ENCODE measurements at places on chromosomes 16 and 17. TPM values are rescaled to one million over a fixed set of nuclear protein-coding genes. Genes with fewer than 3 reads are reported as not detected.
A peak's percentile ranks its signal among the peaks of the same experiment; 100 is the strongest.

DNA sequence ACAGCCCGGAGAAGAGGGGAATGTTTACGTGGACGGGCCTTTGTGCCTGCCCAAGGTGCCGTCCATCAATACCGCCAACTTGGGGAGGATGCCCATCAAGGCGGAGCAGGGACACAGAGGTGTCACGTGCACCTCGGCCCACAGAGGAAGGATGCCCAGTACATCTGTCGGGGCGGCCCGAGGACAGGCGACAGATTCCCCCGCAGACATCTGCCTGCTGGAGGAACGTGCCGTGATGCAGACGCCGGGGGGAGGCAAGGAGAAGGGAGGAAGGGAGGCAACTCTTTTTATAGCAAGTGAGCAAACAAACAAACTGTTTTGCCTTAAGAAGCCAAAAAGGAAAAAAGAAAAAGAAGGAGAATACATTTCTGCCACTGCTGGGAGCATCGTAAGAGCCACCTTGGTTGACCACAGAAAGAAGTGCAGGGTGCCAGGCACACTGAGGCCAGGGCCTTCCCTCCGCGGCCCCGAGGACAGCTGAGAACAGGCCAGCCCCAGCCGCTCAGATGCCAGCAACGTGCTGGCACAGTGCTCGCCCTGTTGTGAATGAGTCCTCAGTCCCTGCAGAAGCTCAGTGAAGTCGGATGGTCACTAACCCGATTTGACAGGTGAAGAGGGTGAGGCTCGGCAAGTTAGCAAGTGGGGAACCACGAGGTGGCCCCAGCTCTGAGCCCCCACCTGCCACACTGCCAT is 146.4 kb downstream of the RBFOX3 start:
- no peak for DNase-seq
- no peak overlapping the region for H3K27ac ChIP-seq
- no peaks in the 10 kb centered on the region for H3K27me3 ChIP-seq

Gene RNF157
- total RNA-seq: 0.83 TPM

GRCh38 chr16:31464348-31464769 is 5.1 kb downstream of the ARMC5 start:
- DNase-seq: no peak
- H3K4me3 ChIP-seq: no peak overlapping the region
- no peaks in the 10 kb centered on the region for H3K4me1 ChIP-seq

Gene ARMC7
- 1.8 TPM for total RNA-seq

GRCh38 chr17:42248351-42249179 is 27.6 kb downstream of the STAT5B start:
- H3K27me3 ChIP-seq: no peaks in the 10 kb centered on the region
- H3K4me1 ChIP-seq: peaks cover 2% of the 10 kb centered on the region
- peak overlapping the region; percentile 29 for H3K27ac ChIP-seq
- no peaks in the 10 kb centered on the region for H3K36me3 ChIP-seq

DNA sequence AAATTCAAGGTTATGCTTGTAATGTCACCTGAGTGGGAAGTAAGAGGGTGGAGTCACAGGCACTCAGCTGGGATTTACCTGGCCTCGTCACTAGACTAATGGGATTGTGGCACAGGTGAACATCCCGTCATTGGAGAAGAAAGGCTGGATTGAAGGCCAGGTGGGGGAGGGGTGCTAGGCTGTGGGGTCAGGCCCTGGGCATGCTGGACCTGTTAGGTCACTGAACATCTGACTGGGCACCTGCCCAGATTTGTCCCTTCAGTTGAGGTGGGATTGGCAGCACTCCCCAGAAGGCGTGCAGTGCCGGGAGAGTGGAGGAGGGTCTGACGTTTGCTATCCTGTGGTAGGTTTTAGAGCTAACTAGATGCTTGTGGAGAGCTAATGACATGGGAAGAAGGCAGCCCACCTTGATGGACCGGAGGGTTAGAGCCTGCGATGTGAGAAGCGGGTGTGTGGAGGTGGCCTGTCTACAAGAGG is 161.5 kb upstream of the ZNF267 start:
- H3K4me3 ChIP-seq: no peak overlapping the region
- peaks cover 17% of the 10 kb centered on the region for H3K36me3 ChIP-seq
- H3K27ac ChIP-seq: no peak overlapping the region
- DNase-seq: no peak
- peaks cover 6% of the 10 kb centered on the region for H3K4me1 ChIP-seq

Gene CACNA1H
- 1.6 TPM for total RNA-seq

DNA sequence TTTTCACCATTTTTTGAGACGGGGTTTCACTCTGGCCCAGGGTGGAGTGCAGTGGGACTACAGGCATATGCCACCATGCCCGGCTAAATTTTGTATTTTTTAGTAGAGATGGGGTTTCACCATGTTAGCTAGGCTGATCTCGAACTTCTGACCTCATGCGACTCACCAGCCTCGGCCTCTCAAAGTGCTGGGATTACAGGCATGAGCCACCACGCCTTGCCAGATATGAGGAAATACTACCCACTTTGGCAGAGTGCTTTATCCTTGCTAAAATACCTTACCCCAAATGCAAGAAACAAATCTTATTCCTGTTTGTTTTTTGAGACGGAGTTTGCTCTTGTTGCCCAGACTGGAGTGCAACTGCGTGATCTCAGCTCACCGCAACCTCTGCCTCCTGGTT is 62.9 kb upstream of the MGAT5B start:
- no peak overlapping the region for H3K4me3 ChIP-seq
- DNase-seq: peak; percentile 34
- H3K27ac ChIP-seq: no peak overlapping the region
- no peaks in the 10 kb centered on the region for H3K27me3 ChIP-seq
- H3K4me1 ChIP-seq: no peaks in the 10 kb centered on the region

Gene C16orf54
- total RNA-seq: not detected

- no peak overlapping the region for H3K27ac ChIP-seq
- no peaks in the 10 kb centered on the region for H3K36me3 ChIP-seq
- DNase-seq: no peak
- peaks cover 31% of the 10 kb centered on the region for H3K27me3 ChIP-seq
- peaks cover 4% of the 10 kb centered on the region for H3K4me1 ChIP-seq
These were observed 22.3 kb upstream of the G6PC1 start for GRCh38 chr17:42878123-42878880.
